ENCODE measurements at places on chromosomes 6 and 20. TPM values are rescaled to one million over a fixed set of nuclear protein-coding genes. Genes with fewer than 3 reads are reported as not detected.

The HLA-DQA1 gene
- 2.5 TPM for polyA plus RNA-seq

DNA sequence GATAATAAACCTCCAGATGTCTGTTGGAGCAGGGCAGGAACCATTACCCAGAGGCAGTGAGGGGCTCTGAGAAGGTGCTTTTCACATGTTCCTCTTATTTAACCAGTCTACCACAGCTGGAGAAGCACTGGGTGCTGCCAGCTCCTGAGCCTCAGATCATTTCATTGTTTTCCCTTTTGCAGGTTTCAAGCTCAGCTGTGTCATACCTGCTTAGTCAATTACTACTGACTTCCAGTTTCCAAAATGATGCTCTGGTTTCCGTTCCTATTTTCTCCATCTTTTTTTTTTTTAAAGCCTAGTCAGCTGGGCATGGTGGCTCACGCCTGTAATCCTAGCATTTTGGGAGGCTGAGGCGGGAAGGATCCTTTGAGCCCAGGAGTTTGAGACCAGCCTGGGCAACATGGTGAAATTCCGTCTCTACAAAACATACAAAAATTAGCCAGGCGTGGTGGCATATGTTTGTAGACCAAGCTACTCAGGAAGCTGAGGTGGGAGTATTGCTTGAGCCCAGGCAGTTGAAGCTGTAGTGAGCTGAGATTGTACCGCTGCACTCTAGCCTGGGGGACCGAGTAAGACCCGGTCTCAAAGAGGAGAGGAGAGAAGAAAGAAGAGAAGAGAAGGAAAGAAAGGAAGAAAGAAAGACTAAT, 6.7 kb downstream of the FLOT1 start:
- DNase-seq, result no peak

GRCh38 chr6:41618598-41618997, 19.7 kb upstream of the MDFI start:
- DNase-seq, result no peak

The TRIM40 gene
- polyA plus RNA-seq, result not detected

GRCh38 chr20:60817891-60818290, 434.2 kb upstream of the CDH4 start:
- no peak for DNase-seq

GRCh38 chr20:4488407-4489339, 233.0 kb upstream of the PRND start:
- DNase-seq, result no peak

GRCh38 chr6:138555421-138555988, 56.2 kb upstream of the NHSL1 start:
- no peak for DNase-seq

- DNase-seq, result no peak
Measured at GRCh38 chr20:38447251-38447661, 12.1 kb upstream of the SNHG17 start.

- no peak for DNase-seq
Measured at GRCh38 chr20:3995067-3995748, 20.1 kb downstream of the RNF24 start.

GRCh38 chr6:73566954-73567591, 46.2 kb upstream of the EEF1A1 start:
- DNase-seq, result no peak

The MUCL3 gene
- polyA plus RNA-seq, result 0.07 TPM

The BMP6 gene
- 7.7 TPM for polyA plus RNA-seq

- DNase-seq, result no peak
Measured at GRCh38 chr6:20575704-20576451, 41.6 kb downstream of the CDKAL1 start.

The PRDM13 gene
- not detected for polyA plus RNA-seq

The DEFB132 gene
- polyA plus RNA-seq, result not detected

The RNF114 gene
- 80.5 TPM for polyA plus RNA-seq

GRCh38 chr20:53550280-53551187, 43.1 kb downstream of the ZNF217 start:
- DNase-seq, result no peak

GRCh38 chr6:24935366-24936152, at the start of gene RIPOR2:
Gene RIPOR2 (minus strand): TSS chr6:24935960. CDS start chr6:24935898, 62 bp downstream.
- DNase-seq, result no peak

The HLA-DPA1 gene
- 22.0 TPM for polyA plus RNA-seq

DNA sequence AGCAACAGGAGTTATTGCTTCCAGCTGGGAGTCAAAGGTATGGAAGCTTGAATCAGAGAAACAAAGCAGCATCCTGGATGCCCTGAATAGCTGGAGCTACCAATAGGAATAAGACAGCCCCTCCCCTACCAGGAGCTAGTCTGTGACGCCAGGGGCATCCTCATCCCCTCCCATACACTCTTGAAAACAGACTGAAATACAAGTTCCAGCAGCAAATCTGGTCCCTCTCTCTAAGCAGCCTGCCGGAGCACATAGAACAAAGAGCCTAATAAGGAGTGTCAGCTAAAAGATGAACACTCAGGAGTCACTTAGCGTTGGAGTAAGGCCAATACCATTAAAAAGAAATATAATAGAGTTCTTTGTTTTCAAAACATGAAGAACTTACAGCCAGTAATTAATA, 25.6 kb downstream of the FILIP1 start:
- no peak for DNase-seq

The CBLN4 gene
- 1.8 TPM for polyA plus RNA-seq

The C6orf58 gene
- polyA plus RNA-seq, result 1.3 TPM

DNA sequence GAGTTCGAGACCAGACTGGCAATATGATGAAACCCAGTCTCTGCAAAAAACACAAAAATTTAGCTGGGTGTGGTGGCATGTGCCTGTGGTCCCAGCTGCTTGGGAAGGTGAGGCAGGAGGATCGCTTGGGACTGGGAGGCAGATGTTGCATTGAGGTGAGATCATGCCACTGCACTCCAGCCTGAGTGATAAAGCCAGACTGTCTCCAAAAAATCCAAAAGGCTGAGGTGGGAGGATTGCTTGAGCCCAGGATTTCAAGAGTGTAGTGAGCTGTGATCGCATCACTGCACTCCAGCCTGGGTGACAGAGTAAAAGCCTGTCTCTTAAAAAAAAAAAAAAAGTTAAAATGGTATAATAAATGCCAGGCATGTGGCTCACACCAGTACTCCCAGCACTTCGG, 1.3 kb upstream of the PTCRA start:
- no peak for DNase-seq

DNA sequence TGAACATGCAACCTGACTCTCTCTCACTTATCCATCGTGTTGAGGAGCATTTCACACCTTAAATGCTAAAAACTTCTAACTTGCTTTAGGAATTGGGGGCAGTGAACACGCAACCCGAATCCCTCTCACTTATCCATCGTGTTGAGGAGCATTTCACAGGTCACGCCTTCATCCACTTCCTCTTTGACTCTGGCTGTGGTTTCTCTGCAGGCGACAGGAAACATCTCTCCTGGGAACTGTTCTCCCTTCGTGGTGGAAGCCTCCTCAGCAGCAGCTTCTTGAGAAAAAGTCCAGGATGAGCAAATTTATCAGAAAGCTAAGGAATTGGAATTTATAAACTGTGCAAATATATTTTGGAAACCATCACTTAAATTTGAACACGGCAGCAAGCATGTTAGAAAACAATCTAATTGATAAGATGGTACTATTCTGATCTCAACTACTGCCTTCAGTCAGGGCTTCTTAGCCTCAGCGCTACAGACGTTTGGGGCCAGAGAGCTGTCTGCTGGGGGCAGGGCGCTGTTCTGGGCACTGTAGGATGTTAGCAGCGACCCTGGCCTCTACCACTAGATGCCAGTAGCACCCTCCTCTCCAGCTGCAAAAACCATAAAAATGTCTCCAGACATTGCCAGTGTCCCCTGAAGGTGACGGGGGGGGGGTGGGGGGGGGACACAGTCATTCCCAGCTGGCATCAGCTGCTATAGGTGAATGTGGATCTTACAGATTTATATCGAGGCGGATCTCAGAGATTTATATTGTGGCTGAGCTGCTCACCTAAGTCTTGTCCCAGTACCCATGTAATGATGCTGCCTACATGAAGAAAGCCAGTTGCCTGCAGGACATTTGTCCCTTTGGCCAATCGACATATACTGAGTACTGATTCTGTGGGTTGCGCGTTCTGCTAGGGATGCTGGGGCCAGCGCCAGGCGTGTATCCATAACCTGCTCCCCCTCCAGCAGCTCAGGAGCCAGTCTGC, 26.2 kb downstream of the CTCFL start:
- DNase-seq, result no peak

- no peak for DNase-seq
Measured at GRCh38 chr20:57584768-57585461, 24.0 kb downstream of the PCK1 start.

DNA sequence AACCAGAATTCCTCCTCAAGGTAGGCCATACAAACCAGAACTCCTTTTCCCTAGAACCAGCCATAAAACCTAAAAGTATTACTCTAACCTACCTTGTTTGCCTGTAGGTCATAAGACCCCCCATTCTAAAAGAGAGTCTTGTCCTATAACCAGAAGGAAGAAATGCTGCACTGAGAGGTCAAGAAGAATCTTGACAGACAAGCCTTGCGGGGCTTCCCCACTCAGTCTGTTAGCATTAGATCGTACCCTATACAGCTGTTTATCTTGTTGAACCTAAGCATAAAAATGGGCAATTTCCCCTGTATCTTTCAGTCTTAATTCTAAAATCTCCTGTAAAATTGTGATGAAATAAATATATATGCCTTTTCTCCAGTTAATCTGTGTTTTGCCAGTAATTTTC, 52.3 kb upstream of the HFE start:
- no peak for DNase-seq

DNA sequence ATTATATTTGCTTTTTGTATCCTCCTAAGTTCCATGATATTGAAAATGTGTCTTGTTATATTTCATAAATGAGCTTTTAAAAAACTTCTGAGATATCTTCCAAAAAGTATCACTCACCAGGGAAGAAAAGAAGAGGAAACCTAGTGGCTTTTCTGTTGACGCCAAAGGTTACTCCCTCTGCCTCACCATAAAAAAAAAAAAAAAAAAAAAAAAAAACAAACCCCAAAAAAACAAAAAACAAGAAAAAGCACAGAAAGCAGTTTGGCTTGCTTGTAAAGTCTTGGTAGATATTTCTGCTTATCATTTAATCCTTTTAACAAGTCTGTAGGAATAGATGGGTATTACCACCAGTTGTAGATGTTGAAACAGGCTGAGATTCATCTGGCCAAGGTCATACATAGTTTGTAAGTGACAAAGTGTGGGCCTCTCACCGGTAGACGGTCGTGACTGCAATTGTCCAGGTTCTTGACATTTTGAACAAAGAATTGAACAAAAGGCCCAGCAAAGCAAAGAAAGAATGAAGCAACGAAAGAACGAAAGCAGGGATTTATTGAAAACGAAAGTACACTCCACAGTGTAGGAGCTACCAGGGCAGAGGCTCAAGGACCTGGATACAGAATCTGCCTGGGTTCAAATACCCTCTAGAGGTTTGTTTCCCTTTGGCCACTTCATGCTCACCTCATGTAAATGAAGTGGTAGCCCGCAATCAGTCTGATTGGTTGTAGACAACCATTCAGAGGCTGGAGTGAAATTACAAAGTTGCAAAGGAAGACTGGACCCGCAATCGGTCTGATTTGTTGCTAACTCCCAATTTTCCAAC, 11.6 kb upstream of the ELOVL5 start:
- no peak for DNase-seq

GRCh38 chr6:65259059-65259458, 448.0 kb downstream of the EYS start:
- no peak for DNase-seq

DNA sequence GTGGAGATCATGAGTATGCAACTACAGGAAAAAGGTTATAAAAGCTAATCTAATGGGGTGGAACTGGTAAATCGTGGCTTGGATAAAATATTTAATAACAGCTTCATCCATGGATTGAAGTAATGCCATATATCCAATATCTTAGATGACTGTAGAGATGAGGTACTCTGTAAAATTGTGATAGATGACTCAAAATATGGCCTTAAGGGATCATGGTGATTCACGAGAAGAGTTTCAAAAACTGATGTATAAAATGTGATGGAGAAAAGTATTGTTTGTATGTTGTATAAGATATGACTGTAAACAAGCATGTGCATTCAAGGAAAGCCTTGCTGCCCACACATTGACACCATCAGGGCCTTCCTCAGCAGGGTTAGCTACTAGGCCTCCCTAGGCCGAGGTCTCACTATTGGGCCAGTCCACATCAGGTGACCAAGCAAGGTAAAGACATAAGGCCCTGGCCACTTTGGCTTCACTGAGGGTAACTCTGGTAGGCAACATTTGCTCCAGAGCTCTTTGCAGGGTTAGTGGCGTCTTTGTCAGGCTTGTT, 17.7 kb upstream of the CCN6 start:
- no peak for DNase-seq

DNA sequence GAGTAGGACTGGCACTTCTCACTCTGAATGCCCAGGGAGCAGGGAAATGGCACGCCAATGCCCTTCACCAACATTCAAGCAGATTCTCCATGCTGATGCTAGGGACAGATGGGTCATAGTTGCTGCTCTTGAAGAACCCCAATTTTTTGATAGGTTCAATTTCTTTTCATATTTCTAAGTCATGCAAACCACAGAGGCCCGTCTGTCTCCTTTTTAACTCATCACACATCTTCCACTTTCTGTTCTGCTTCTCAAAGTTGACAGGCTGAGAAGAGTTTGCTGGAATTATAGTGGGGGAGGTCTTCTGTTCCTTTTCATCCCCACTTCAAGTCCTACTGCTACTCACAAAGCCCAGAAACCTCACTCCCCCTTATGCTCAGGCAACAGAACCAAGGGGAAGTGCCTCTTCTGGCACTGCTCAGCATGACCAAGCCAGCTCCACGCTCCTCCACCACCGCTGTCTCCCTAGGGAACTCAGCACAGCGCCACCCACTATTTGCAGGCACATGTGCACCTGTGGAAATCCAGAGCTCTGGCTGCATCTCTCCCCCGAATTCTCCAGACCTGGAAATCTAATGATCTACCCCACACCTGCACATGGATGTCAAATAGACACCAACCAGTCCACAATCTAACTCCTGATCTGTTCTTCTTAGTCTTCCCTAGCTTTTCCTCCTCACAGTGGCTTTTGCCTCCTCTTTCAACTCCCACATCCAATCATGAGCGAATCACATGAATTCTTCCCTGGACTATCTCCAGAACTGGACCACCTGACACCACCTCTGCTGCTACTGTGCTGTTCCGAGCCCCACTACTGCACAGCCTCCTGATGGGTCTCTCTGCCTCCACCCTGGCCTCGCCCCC, 10.7 kb downstream of the ZBTB24 start:
- DNase-seq, result no peak

The RIPOR3 gene
- polyA plus RNA-seq, result 5.5 TPM

GRCh38 chr20:60680554-60680953, 571.5 kb upstream of the CDH4 start:
- no peak for DNase-seq

DNA sequence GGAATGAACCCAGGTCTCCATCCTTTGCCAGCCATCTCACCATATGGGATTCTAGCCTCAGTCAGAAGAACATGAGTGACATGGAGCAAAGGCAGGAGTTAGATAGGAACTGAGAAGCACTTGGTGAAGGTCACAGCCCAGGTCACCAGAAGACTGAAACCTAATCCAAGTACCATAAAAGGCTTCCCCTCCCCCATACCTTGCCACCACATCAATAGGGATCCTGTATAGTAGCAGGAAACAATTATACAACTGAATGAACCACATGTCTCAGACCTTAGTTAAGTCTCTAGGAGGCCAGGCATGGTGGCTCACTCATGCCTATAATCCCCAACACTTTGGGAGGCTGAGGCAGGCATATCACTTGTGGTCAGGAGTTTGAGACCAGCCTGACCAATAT, 49.6 kb downstream of the KIZ start:
- no peak for DNase-seq

- no peak for DNase-seq
Measured at GRCh38 chr6:28442586-28442985, 705 bp downstream of the ZSCAN23 start.

GRCh38 chr6:117264692-117265409, 507 bp upstream of the VGLL2 start:
- DNase-seq, result no peak

- no peak for DNase-seq
Measured at GRCh38 chr6:18088419-18089296, 33.8 kb downstream of the NHLRC1 start.
